Fibroblast of mammary gland (primary cell): ENCODE measurements at places on chromosomes 5 and 9.

DNA sequence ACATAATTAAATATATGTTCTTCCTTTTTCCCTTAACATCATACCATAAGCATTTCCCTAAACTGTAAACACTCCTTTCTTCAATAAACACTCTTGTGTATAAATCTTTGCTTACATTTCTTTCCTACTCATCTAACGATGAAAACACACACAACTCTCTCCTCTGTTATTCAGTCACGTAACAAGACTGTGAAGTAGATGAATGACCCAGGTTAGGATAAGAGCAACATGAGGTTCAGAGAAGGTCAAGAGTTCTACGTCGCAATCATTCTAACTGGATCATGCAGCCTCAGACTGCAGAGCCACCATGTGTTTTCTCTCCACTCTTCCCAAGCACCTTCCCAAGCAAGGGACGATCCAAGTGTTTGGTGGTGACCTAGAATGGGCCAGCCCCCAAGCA, 70.5 kb upstream of the SPTLC1 start:
- no peak for DNase-seq

GRCh38 chr5:125870256-125870655, 553.0 kb upstream of the GRAMD2B start:
- DNase-seq = peak; percentile 89

GRCh38 chr5:54567996-54568395, 50.4 kb downstream of the SNX18 start:
- DNase-seq = no peak

DNA sequence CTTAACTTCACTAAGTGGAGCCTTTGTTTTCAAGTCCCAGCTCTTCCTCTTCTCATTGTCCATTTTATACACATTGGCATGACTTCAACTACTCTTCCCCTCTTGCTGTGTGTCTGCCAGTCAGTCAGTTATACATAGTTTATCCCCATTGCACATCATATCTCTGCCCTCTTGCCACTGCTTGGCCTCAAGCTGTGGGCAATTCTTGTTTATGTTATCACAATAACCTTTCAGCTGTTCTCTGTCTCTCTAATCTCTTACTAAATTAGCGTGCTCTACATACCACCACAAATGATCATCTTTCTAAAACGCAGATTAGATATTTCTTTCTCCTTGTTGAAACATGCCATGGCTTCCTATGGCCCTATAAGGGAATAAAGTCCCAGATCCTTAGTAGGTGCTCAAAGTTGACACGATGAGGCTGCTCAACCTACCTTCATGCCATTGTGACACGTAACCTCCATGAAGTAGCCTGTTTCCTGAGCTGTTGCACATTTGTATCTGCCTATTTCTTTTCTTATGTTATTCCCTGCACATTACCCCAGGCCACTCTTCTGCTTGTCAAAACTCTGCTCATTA, 239.3 kb downstream of the GAS1 start:
- no peak for DNase-seq

GRCh38 chr9:77988630-77989029, 43.0 kb downstream of the GNAQ start:
- DNase-seq = no peak

DNA sequence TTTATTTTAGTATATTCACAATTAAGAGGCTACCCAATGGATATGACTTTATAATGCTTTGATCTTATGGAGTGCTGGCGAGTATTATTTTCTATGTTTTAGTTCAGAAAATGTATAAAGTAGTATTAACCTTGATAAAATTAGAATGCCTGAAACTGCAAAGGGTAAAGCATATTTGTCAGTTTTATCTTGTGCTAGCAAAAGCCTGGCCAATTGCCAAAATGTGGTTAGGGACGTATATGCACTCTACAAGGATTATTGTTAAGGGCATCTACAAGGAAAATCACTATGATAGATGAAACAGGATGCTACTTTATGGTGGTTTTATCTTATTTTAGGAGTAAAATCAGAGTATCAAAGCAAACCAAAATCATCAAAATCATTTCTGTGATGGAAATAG, 281.7 kb downstream of the CCDC171 start:
- DNase-seq = peak; percentile 27

GRCh38 chr5:138762110-138762509, 8.9 kb downstream of the CTNNA1 start:
- no peak for DNase-seq

GRCh38 chr9:134891713-134892112, 11.1 kb downstream of the FCN2 start:
- no peak for DNase-seq

DNA sequence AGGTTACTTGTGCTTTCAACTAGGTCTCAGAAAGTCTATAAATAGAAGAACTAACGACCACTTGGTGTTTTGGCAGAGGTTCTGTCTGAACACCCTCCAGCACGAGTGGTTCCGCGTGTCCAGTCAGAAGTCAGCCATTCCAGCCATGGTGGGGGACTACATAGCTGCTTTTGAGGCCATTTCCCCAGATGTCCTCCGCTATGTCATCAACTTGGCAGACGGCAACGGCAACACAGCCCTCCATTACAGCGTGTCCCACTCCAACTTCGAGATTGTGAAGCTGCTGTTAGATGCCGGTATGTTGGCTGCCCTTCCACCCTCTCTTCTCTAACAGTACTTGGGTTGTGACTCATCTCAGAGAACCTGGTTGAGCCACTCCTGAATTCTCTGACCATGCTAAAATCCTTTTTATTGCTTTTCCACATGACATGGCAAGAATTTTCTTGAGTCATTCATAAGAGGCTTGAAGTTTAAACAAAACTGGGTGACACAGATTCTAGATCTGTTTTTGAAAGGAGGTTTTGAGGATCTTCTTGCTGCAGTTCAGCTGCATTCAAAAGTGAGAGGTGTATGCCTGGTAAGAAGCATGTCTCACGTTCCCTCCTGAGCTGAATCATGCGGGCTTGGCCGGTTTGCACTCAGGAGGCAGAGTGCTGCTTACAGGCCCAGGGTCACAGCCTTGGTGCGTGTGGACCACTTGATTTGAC, 103.1 kb upstream of the DMRT1 start:
- peak; percentile 95 for DNase-seq

DNA sequence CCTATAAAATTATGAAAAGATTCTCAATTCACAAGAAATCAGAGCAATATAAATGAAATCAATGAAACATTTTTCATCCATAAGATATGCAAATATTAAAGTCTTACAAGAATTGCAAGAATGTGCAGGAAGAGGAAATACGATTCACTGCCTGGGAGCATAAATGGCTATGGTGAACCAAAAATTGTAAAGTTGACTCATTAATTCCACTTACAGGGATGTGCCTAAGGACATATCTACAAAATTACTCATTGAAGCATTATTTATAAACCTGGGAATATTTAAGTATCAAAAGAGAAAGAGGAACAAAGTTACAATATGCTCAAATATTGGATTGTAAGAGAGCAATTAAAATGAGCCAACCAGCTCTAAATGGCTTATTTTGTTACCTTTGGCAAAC, 6.9 kb upstream of the NIPSNAP3A start:
- peak; percentile 43 for DNase-seq

DNA sequence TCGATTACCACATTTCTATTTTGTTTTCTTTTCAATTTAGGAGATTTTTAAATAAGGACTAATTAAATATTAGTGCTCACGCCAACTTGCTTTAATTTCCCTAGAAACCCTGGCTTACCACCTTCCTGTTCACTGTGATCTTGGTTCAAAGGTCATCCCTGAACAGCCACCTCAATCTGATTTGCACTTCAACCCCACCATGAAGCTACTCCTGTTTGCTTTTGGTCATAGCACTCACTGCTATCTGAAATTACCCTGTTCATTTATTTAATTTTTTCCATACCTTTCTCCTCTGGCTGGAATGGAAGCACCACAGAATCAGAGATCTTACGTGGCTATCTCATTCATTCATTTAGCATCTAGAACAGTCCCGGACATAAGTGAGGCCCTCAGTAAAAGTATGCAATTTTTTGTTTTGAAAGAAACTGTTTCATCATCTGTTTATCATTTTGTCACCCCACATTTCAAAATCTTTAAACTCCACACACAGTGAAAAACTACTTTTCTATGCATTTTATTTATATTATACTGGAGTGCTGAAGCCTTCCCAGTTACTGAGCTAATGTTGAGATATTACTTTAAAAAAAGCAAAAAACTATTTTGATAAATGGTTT, 17.2 kb upstream of the ADAMTSL1 start:
- no peak for DNase-seq

DNA sequence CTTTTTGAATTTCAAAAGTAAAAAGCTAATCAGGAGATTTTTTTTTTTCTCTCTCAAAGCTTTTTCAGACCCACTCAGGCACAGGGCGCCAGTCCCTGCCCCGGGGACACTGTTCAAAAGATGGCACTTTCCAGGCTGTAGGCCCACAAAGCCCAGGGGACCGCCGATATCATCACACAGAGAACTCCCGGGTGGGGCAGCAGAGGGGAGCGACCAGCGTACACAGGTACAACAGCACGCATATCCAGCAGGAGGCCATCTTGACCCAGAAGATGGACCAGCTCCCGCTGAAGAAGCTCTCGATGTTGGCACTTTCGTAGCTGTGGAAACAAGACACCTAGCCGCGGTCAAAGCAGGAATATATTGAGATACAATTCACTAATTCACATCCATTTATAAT, 108.3 kb downstream of the THBS4 start:
- no peak for DNase-seq

DNA sequence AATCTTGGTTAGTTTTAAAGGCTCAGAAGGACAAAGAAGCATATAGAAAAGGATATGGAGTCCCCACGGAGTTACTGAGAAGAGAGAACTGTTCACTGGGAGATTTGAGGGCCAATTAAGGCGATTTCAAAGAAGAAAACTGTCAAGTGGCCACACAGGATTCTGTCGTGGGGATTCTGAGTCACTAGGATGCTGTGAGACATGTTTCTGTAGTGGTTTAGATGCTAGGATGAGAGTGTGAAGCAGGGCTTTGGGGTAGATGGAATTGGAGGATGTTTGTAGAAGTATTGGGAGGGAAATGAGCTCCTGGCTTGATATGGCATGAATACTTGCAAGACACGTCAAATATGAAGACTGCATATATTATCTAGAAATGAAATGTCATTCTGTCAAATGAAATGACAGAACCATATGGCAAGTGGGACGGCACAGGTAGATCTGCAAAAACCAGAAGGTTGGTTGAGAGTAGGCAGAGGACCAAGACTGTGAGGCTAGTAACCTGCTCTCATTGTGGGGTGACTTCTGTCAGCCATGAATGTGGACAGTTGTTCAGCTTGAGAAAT, 136.3 kb upstream of the SPRY4 start:
- no peak for DNase-seq
